ENCODE measurements at places on chromosomes 1 and 21. TPM values are rescaled to one million over a fixed set of nuclear protein-coding genes. Genes with fewer than 3 reads are reported as not detected.

GRCh38 chr1:74470251-74470650 lies 42.2 kb downstream of the LRRC53 start:
- DNase-seq: no peak

- DNase-seq: no peak
Observed at GRCh38 chr1:85554630-85555327, 25.8 kb upstream of the CCN1 start.

- DNase-seq: no peak
Observed at GRCh38 chr1:160577671-160578070, 1.6 kb downstream of the CD84 start.

DNA sequence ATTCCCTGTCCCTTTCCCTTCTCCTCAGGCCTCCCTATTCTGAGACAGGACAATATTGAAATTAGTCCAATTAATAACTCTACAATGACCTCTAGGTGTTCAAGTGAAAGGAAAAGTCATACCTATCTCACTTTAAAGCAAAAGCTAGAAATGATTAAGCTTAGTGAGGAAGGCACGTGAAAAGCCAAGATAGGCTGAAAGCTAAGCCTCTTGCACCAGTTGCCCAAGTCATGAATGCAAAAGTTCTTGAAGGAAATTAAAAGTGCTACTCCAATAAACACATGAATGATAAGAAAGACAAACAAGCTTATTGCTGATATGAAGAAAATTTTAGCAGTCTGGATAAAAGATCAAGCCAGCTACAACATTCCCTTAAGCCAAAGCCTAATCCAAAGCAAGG lies 3.8 kb upstream of the MAP3K21 start:
- DNase-seq: no peak

DNA sequence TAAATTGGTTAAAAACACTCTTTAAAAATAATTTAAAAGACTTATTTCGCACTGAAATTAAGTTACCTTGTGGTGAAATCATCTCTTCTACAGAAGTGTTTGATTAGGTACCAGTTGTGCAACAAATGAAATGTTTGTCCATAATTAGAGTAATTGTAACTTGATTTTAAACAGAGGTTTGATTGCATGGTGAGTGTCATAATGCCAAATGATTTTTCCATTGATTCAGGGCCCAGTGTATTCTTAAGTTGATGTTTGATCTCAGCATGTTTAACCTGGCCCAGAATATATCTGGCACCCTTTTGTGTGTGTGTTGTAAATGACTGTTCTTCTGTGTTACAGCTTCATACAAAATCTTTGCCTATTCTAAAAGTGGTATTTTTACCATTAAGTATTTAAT lies 28.5 kb downstream of the LRRC8B start:
- DNase-seq: no peak

- no peak for DNase-seq
Observed at GRCh38 chr21:31299291-31300147, 44.5 kb downstream of the TIAM1 start.

- no peak for DNase-seq
Observed at GRCh38 chr1:198880818-198881597, 242.2 kb downstream of the PTPRC start.

- no peak for DNase-seq
Observed at GRCh38 chr1:56780826-56781225, 38.4 kb downstream of the FYB2 start.

- no peak for DNase-seq
Observed at GRCh38 chr1:16266411-16267118, 29.6 kb upstream of the CPLANE2 start.

- DNase-seq: no peak
Observed at GRCh38 chr1:72485801-72486200, 203.5 kb upstream of the NEGR1 start.

DNA sequence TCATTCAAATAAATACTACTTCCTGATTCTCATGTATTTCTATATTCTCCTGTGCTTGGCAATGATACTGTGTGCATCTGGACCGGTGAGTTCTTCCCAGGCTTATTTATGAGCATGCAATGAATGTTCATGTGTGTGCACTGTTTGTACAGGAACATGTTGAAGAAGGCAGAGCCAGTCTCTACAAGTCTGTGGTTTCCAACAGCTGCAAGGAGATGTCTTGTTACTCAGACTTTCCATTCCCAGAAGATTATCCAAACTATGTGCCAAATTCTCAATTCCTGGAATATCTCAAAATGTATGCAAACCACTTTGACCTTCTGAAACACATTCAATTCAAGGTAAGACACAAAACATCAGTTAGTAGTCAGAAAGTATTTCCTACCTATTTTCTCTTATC lies 19.1 kb downstream of the FMO1 start:
- DNase-seq: no peak

DNA sequence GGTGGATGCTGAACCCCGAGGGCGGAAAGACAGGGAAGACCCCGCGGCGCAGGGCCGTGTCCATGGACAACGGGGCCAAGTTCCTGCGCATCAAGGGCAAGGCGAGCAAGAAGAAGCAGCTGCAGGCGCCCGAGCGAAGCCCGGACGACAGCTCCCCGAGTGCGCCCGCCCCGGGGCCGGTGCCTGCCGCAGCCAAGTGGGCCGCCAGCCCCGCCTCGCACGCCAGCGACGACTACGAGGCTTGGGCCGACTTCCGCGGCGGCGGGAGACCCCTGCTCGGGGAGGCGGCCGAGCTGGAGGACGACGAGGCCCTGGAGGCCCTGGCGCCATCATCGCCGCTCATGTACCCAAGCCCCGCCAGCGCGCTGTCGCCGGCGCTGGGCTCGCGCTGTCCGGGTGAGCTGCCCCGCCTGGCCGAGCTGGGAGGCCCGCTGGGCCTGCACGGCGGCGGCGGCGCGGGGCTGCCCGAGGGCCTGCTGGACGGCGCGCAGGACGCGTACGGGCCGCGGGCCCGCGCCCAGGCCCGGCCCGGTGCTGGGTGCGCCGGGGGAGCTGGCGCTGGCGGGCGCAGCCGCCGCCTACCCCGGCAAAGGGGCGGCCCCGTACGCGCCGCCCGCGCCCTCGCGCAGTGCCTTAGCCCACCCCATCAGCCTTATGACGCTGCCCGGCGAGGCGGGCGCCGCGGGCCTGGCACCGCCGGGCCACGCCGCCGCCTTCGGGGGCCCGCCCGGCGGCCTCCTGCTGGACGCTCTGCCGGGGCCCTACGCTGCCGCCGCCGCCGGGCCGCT lies 20.7 kb downstream of the FOXO6 start:
- DNase-seq: no peak

GRCh38 chr1:62362061-62362917 lies 43.1 kb upstream of the KANK4 start:
- DNase-seq: no peak

- DNase-seq: no peak
Observed at GRCh38 chr21:28455253-28455600, 537.5 kb downstream of the LTN1 start.

DNA sequence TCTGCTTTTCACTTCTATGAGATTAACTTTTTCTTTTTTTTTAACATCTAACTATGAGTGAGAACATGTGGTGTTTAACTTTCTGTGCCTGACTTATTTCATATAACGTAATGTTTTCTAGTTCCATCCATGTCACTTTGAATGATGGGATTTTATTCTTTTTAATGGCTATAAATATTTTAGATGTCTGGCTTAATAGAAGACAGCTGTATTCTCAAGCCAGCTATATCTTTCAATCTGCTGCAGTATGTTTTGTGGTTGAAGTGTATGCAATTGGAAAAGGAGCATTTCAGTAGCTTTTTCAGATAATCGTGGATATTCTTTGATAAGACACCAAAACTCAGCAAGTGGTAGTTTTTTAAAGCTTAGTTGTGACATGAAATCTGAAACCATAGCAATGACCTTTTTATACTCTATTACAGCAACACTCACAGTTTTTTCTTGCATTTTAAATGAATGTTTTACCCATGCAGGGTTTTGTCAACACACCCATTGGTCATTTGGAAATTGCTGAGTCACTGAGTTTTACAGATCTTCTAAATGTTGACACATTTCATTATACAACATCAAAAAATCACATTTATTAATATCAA lies 5.7 kb upstream of the SVBP start:
- no peak for DNase-seq

GRCh38 chr1:115842948-115843347 lies 2.0 kb upstream of the NHLH2 start:
- DNase-seq: no peak

DNA sequence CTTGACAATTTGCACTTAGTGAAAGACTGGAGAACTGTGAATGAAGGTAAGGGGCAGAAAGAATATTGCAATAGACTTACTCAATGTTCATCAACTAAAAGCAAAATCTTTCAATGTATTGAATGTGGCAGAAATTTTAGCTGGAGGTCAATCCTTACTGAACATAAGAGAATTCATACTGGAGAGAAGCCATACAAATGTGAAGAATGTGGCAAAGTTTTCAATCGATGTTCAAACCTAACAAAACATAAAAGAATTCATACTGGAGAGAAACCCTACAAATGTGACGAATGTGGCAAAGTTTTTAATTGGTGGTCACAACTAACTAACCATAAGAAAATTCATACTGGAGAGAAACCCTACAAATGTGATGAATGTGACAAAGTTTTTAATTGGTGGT lies 80.7 kb downstream of the JMJD4 start:
- no peak for DNase-seq

DNA sequence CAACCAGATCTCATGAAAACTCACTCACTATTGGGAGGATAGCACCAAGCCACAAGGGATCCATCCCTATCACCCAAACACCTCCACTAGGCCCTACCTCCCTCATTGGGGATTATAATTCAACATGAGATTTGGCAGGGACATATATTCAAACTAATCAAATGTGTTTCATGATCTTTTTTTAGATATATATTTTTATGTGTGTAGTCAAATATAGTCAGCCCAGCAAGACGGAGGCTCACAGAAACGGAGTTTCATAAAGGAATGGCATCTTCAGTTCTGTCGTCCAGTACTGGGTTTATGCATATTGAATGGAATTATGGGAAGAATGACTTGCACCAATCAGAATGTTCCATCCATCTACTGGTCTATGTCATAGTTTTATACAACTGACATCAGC lies 343.3 kb upstream of the KAZN start:
- no peak for DNase-seq

DNA sequence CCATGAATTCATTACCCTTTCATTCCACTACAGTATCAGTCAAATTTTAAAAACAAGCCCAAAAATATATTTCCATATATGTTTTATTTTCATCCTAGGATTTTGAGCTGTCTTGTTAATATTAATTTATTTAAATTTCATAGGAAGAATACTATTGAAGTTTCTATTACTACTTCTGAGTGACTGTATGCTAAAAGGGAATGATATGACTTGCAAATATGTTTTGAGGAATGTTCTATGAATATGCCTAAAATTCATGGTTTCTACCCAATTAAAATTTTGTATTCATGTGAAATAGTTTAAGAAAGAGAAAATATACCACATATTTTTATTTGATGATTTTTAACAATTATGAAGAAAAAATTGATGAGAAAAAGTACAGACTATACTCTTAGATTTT lies 52.9 kb upstream of the BACH1 start:
- no peak for DNase-seq

BGLAP gene
- 2.2 TPM for total RNA-seq

CLCNKA gene
- 2.2 TPM for total RNA-seq

OR2T6 gene
- total RNA-seq: not detected

PRELP gene
- 128 TPM for total RNA-seq

FBXO28 gene
- 31.8 TPM for total RNA-seq

LCE6A gene
- total RNA-seq: not detected

Data from ureter (tissue), 1 donor.